ENCODE measurements at places on chromosomes 5 and 9.

DNA sequence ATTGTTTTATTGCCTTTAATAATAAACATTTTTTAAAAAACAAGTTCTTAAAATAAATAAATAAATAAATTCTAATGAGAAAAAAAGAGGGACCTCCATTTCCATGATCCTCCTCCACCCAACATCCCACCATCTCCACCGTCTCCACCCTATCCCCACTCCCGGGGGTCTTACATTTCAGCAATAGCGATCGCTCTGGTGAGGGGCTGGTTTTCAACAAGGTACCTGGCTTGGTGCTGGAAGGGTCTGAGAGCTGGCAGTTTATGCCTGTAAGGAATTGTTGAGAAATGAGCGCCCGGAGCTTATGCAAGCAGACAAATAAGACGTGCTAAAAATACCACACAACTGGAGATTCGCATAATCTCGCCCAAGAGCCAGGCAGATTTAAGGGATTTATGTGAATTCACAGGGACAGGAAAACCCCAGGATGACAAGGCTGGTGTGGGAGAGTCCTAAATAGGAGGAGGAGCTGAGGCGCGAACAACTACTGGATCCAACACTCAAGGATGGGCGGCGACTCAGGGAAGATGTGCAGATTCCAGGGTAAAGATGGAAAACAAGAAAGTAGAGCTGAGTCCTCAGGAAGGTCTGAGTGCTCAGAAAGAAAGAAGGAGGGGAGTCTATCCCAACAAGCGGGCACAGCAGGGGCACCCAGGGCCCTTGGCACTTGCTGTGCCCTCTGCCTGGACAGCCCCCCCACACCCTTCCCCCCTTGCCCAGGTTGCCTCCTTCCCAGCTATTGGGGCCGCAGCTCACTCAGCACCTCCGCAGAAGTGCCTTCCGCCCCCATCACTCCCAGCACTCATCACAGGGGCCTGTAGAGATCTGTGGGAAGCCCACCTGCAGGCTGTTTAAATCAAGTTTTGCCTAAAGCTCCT is 27.0 kb downstream of the TRIM14 start:
- DNase-seq = no peak

DNA sequence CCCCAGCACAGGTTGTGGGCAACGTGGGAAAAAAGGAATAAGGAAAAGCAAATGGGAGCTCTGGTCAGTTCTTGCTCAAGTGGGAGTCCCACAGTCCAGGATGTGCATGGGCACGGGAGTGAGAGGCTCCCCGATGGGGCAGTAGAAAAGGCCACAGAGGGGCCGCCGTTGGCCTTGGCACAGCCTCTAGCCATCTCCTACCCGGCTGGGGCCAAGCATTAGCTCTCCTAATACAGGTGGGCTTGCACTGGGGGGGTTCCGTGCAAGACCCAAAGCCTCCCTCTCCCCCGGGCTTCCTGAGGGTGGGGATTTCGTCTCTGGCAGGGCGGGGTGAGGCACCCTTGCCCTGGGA is 212.2 kb upstream of the MVB12B start:
- no peak for DNase-seq

DNA sequence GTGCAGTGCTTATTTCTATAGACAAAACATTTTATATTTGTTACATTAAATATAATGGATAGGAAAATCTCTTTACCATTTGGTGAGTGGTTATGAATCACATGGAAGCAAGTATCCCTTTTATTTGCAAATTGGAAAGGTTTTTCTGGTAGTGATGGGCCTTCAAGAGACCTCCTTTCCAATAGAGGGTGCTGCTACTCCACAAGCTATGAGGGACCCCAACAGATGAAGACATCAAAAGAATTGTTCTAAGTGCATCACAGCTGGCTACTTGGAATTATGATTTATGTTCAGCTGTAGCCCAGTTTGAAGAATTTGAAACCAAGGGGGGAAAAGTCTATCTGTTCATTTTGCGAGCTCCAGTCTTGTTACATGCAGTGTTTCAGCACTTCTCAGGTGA is 493.7 kb upstream of the SGCD start:
- DNase-seq = no peak

DNA sequence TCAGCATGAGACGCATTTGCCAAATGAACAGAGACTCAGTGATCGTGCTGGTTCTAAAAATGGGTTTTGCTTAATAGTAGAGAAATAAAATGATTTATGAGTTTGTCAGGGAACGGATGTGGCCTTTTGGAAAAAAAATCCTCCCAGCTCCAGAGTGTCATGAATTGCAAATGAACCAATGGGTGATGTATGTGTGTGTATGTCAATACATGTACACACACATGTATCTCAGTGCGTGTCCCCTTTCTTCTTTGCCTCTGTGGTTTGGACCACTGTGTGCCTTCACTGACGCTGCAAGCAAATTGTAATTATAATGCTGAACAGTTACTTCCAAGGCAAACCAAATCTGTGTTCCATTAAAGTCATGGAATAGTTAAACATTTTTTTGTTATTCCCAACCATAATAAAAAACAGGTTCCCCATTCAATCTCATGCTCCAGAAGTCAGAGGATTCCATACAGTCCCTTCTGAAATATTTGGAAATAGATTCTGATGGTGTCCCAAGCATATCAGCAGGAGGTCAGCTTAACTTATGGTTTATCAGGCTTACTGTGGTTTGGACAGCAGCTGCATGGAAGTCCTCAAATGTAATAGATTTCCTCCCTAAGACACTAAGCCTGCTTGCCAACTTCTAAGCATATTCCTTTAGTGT is 630.5 kb downstream of the ACTL7B start:
- no peak for DNase-seq

GRCh38 chr9:77435277-77435676 is 212.8 kb downstream of the GNA14 start:
- no peak for DNase-seq

- DNase-seq = no peak
Measured at GRCh38 chr9:81028504-81028903, 660.8 kb downstream of the TLE1 start.

DNA sequence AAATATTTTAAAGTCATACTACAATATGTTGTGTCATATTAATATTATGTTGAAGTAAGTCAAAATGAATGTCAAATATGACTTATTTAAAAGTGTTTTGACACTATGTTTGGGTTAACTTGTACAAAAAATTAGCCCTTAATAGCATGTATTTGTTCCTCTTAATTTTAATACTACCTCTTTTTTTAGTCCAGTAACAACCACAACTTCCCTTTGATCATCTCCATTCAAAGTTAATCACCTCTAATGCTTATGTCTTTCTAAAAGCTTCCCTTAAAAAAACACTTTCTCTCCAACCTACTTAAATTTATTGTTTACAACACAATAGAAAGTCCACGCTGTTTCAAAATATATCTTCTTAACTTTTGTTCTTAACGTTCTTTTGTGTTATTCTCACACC is 9.6 kb downstream of the SLCO4C1 start:
- DNase-seq = no peak

DNA sequence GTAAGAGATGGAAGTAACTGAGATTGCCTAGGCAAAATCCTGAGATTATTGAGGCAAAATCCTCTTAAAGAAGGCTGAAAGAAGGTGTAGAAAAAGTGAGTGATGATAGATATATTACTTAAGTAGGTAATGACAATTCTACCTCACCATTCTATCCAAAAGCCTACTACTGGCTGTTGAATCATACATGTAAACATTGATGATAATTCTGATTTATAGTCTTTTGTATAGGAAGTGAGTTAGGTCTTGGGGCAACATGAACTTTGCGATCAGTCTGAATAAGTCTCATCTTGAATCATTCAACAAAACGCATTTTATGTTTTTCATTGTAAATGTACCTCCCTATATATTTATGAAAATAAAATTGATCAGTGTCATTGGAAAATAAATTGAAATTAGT is 99.6 kb downstream of the PARP8 start:
- no peak for DNase-seq

DNA sequence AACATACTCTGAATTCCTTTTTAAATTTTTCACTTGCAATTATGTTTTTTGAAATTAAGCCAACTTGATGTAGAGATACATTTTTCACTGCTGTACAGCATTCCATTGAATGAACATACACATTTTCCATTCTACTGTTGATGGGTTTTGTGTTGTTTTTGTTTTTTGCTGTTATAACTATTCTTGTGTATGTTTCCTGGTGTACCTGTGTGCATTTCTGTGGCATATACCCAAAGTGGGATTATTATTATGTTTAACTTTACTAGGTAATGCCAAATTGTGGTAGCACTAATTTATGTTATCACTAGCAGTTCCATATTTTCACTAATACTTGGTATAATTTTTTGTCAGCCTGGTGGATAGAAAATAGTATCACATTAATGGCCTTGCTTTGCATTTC is 2.7 kb downstream of the RFESD start:
- DNase-seq = no peak

DNA sequence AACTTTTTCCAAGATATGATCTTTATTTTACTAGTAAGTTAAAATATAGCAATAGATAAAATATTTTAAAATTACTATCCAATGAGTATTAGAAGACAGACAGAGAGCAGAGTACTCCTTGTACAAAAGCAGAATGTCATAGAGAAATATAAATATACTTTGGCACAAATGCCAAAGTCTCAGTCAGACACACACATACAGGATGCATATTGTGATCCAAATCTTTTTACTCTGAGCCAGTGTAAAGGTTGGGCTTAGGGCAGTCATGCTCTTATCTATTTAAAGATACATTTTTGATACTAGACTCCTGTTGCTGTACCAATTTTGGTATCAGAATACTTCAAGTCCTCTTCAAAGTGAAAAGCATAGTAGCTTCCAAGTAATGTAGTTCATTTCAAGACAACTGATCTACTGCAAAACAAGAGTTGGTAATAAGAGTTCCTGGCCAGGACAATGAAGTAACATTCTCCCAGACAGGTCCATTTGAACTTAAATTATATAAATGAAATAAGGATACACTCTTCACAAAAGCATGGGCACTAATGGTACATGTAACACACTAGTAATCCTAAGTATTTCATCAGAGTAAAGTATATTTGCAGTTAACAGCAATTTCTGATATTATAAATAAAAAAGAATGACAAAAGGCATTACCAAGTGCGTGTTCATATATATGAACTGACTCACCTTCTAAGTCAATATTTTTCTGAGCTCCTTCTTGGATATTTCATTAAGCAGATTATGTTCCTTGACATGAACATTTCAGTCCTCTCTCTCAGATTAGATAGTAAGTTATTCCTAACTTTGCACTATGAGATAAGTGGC is 10.5 kb downstream of the PFDN1 start:
- DNase-seq = no peak

DNA sequence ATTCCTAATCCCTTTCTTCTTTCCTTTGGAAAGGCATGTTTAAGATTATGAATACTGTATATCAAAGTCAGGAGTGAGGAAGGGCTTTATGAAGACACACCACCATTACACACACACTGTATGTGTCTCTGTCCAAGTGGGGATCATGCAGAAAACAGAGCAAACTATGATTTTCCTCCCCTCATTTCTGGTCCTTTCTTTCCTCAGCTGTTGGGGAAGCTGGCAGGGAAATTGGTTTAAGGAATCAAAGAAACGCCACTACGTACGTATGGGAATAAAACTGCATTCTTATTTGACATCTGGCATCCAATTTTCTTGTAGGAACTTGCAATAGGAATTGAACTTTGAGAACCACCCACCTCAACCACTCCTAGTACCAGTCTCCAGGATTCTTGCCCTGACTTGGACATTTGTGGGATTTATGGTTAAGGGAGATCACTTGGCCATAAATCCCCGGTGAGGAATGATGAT is 125.8 kb downstream of the PDE4D start:
- DNase-seq = no peak

DNA sequence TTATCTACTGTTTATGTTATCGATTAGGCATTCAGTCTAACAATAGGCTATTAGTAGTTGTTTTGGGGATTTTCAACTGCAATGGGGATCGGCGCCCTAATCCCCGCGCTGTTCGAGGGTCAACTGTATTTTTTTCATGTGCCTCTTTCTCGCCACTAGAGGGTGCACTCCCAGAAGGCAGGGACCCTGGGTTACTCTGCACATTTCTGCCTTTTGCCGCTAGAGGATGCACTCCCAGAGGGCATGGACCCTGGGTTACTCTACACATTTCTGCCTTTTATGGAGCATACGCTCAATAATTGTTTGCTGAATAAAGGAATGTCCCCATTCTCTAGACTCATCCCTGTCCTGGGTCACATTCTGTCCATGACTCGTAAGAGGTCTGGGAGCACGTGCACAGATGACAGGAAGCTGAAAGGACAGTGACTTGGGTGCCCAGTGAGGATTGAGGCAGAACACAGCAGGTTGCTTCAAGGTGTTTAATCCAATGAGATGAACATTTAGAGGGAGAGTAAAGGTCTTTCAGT is 27.9 kb upstream of the RECK start:
- DNase-seq = peak; percentile 44

GRCh38 chr5:12659686-12660085 is 755.4 kb upstream of the CTNND2 start:
- no peak for DNase-seq

- DNase-seq = no peak
Measured at GRCh38 chr5:3376611-3377010, 219.0 kb upstream of the IRX1 start.

- DNase-seq = no peak
Measured at GRCh38 chr9:4464911-4465513, 25.3 kb upstream of the SLC1A1 start.

- no peak for DNase-seq
Measured at GRCh38 chr5:124729720-124730359, 16.6 kb downstream of the ZNF608 start.

DNA sequence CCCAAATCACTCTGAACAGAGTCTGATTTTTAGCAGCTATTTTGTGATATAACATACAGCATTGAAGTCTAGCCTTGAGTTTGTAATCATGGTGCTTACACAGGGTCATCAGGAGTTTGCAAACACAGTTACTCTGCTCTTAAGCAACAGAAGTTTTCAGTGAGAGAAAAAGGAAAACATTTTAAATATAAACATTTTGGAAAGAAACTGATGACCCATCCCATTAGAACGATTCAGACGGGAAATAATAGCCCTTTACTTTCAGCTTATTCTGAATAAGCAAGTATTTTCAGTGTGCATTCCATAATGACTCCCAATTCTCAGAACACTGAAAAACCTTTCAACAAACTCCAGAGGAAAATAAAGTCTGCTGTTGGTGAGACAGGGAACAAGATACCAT is 46.7 kb upstream of the TMC1 start:
- no peak for DNase-seq

DNA sequence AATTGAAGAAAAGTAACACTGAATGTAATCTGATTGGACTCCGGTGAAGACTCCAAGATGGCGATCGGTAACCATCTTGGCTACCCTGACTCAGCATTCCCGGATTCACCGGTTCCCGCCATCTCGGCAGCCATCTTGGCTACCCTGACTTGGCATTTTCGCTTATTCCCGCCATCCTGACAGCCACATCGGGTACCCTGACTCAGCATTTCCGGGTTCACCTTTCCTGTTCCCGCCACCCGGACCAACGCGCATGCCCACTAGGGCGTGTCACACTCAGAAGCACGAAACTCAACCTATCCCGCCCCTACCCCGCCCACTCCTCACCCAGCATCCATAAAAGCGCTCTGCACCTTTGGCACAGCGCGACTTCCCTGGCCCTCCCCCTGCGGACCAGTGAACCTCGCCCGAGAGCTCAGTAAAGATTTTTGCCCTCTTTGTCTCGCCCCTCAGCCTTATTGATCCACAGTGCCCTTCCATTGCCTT is 17.2 kb downstream of the SPTLC1 start:
- DNase-seq = no peak

- no peak for DNase-seq
Measured at GRCh38 chr9:28059192-28059591, 485.9 kb upstream of the C9orf72 start.

- no peak for DNase-seq
Measured at GRCh38 chr9:136512651-136513071, 29.8 kb upstream of the SEC16A start.

All from stimulated activated CD8-positive, alpha-beta memory T cell treated with anti-CD3 and anti-CD28 coated beads, Interleukin-15, amount 100 ng/mL, for 1 hour (primary cell).